Panc1 (cell line): ENCODE measurements at places on chromosomes 3 and 15. TPM values are rescaled to one million over a fixed set of nuclear protein-coding genes. Genes with fewer than 3 reads are reported as not detected.

DNA sequence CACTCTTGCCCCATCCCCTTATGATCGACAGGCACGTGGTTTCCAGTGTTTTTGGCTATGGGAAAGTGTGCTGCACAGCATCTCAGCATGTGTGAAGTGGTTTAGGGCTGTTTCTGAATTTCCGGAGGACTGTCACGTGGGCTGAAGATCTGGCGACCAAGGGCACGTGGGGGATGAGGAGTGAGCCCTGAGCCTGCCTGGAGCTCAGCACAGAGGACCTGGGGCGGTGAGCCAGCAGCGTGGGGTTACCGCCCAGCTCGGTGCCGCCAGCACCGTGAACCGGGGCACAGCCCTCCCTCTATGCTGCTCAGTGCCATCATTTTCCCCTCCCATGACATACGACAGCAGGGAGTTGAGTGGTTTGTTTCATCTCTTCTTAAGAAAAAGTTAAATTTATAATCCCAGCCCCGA lies 150.2 kb downstream of the DNAJB8 start:
- DNase-seq, result no peak

DNA sequence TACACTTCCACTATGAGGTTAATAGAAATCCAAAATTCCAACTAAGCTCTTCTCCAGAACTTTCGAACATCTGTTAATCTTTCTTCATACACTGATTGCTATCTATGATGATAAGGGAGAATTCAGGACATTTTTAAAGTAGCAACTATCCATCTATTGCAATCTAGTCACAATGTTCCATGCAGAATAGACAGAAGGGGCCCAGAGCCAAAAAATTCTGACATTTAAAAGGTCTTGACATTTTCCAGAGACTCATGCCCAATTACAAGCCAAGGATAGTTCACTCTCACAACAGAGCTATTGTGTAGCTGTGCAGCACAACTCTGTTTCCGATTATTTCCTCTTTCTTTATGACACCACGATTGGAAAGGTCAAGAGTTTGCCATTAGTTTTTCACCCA lies 999.7 kb upstream of the ALCAM start:
- no peak for DNase-seq

GRCh38 chr3:14132120-14132519 lies 7.3 kb downstream of the TMEM43 start:
- DNase-seq, result no peak

The ROBO2 gene
- total RNA-seq, result 1.3 TPM

The MEIS2 gene
- total RNA-seq, result 9.3 TPM
